ENCODE measurements at places on chromosomes 3 and 15.
A peak's percentile ranks its signal among the peaks of the same experiment; 100 is the strongest.

- no peak for DNase-seq
These were observed 672 bp downstream of the NEDD4 start for GRCh38 chr15:55992769-55993110.

GRCh38 chr3:44198284-44199269 is 43.1 kb upstream of the TOPAZ1 start:
- peak; percentile 64 for DNase-seq

GRCh38 chr3:178084938-178085816 is 451.1 kb upstream of the KCNMB2 start:
- no peak for DNase-seq

DNA sequence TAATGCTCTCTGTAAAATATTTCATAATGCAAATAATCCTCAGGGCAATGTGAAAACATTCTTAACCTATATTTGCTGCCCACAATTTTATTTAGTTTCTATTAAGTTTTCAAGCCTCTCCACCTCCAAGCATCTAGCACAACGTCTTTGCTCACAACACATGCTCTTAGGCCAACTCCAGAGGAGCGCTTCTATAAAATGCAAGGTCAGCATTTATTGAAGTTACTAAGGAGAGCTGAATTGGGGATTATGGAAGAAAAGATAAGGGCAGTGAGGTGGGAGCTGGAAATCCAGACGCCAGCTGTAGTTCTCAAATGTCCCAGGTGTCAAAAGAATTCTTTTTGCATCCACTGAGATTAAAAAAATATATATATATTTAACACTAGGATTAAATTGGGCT is 996 bp downstream of the RABL3 start:
- DNase-seq: no peak

GRCh38 chr3:12394569-12395271 is 89.6 kb upstream of the TSEN2 start:
- peak; percentile 29 for DNase-seq

DNA sequence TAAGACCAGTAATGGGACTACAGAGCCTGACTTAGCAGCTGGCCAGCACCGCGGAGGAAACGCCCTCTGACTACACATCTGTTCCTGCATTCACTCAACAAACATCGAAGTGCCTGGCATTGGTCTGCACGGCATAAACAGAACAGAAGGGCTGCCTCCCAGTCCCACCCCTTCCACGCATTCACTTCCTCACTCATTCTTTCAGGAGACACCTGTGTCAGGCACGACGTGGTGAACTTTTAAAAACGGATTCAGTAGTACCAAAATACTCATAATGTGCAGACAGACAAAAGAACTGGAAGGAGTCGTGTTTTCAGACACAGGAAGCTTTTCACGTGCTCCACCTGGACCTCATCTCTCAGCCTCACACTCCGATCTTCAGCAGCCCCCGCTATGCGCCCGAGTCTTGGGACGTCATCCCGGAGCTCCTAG is 123.3 kb downstream of the XXYLT1 start:
- peak; percentile 59 for DNase-seq

- no peak for DNase-seq
These were observed 38.8 kb upstream of the BNC1 start for GRCh38 chr15:83323296-83323711.

GRCh38 chr3:198081421-198081844 is 121.4 kb downstream of the LMLN start:
- DNase-seq: no peak

- no peak for DNase-seq
These were observed 39.7 kb upstream of the MLF1 start for GRCh38 chr3:158531334-158531733.

DNA sequence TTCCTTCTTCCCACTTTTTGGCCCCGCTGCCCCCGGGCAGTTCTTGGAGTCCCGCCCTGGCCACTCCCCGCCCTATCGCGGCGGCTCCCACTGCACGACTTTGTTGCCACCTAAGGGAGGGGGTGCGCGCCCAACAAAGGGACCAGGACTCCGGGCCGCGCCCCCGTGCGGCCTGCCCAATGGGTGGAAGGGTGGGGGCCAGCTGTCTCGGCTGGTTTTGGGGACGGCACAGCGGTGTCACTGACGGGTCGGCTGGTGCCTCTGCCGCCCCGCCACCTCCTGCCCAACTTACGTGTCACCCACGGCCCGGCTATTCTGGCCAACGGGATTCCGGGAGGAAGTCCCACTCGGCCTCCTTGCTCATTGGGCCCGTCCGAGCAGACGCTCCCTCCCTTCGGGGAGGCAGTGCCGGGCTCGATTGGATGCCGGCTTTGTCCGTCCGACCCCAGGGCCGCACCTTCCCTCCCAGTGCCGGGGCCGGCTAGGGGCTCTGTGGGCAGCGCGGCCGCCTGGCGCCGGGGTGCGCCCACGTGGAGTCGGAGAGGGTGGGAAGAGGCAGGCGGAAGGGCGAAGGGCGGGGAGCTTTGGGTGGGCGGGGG is at the start of gene GOLIM4:
Gene GOLIM4 (minus strand): TSS at position 314 of the 599 bp plus-strand sequence. CDS start 639 bp downstream, outside the sequence.
- DNase-seq: peak; percentile 92

- no peak for DNase-seq
These were observed 22.9 kb upstream of the ZBED2 start for GRCh38 chr3:111617912-111618601.

Measured in inflammatory macrophage treated with lipopolysaccharide for 1 hour (primary cell).